H9 (cell line): ENCODE measurements at places on chromosomes 12 and 14.
A peak's percentile ranks its signal among the peaks of the same experiment; 100 is the strongest.

- DNase-seq: no peak
Measured at GRCh38 chr12:13074396-13075117, 28.9 kb downstream of the GSG1 start.

GRCh38 chr14:76920331-76921087 is 94.3 kb downstream of the LRRC74A start:
- peak; percentile 64 for DNase-seq

DNA sequence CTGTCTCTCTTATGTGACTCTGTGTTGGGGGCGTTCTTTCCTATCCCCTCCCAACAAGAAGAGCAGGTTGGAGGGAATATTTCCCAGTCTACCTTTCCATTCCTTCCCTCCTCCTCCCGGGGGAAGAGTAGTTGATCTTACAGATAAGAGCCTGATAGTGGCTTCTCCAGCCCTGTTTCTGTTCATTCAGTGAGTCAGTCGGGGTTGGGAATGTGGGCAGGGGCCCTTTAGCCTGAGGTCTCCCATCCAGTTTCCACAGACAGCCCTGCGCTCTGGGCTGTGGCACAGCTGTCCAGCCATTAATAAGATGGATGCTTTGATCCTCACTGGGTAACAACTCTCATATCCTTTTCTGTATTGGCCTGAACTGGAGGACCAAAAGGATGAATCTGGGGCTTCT is 18.1 kb upstream of the PPP1R1A start:
- peak; percentile 22 for DNase-seq

DNA sequence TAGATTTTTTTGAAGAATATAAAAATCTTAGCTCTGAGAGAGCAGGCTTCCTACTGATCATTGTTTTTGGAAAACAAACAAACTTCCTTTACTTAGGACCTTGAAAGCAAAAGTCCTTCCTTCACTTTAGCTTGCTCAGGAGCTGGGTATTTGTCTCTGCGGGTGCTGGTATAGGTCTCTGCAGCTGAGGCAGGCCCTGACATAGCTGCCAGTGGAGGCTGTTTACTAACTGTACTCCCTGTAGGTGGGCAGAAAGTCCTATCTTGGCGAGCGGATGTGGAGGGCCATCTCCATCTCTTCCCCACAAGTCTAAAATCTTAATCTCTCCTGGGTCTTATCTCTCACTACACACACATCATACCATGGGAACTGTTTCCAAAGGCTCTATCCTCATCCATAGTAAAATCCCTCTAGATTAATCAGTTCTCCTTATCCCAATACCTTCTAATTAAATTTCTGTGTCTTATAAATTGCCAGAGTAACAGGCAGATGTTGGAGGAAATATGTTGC is 4.1 kb upstream of the MIA2 start:
- DNase-seq: no peak

- peak; percentile 58 for DNase-seq
Measured at GRCh38 chr12:65825507-65826352, 1.4 kb downstream of the HMGA2 start.
